ENCODE measurements at places on chromosomes 2 and 18.
A peak's percentile ranks its signal among the peaks of the same experiment; 100 is the strongest.

- no peak for DNase-seq
Measured at GRCh38 chr2:70095720-70096670, 8.7 kb downstream of the PCBP1 start.

- no peak for DNase-seq
Measured at GRCh38 chr2:10839813-10840212, 27.2 kb upstream of the PDIA6 start.

DNA sequence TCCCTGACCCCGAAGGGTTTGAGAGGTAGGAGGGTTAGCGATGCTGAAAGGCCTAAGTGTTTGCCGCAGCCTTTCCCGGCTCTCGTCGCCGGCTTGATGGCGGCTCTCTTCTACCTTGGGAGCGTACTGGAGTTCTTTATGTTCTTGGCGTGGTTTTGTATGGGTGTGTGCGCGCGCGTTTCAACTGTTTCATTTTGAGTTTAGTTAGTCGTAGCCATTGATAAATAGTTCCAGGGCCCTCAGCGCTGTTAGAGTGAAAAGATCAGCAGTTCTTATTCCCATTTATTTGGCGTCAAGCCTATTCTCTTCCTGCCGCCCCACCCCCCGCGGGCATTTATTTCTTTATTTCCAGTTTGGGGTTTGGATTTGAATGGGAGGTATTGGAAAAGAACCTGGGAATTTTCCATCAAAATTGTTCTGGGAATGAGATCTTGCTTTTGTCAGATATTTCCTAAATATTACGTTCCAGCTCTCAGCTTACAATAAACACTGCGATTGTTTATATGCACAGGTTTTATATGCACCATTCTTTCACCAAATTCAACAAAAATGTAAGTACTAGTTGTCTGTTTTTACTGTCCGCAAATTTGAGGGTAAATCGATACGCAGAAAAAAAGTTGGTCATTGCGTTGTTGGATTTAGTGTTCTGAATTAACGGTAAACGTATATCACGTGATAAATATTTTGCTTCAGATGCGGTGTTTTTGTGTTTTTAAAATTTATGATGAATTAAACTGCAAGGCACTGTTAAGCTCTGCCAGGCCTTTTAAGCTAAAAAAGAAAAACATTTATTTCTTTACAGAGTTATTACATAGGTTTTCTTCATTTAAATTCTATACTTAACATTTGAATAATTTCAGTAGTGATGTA, 954 bp downstream of the CCNT2 start:
- peak; percentile 75 for DNase-seq

DNA sequence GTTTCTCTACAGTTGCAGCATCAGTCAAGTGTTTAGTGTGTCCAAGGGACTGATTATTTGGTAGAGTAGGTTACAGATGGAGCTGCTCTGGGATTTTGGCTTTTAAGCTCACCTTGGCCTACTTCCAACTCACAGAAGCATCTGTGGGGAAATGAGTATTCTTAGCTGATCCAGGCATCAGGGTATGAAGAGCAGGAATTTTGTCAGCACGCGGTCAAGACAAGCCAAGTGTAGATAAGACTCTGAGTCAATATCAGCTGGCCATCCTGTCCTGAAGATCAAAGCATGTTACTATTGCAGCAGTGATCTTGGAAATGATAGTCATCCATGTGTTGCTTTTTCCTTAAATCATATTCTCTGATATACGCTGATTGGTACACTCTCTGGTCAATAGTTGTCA, 24.4 kb downstream of the SERPINB4 start:
- no peak for DNase-seq

DNA sequence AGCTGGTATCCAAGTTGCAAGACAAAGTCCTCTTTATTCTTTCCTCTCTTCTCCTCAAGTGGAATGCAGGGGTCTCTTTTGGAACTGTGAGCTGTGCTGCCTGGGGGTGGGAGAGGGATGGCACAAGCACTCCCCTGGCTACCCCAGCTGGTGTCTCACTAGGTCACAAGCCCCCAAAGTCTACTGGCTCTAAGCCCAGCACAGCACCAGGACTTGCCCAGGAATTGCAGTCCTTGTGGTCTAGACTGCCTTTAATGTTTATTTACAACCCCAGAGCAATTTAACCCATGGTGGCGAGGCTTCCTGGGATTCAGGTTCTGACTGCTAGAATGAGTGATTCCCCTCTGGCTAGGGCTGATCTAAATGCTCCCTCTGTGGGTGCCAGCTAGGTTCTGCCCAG, 199.0 kb upstream of the STK17B start:
- DNase-seq: no peak

- no peak for DNase-seq
Measured at GRCh38 chr2:230018153-230018552, 50.6 kb downstream of the SLC16A14 start.

GRCh38 chr2:9703701-9704221, 73.0 kb upstream of the YWHAQ start:
- no peak for DNase-seq

GRCh38 chr2:86275384-86275799, 62.0 kb downstream of the REEP1 start:
- DNase-seq: no peak

DNA sequence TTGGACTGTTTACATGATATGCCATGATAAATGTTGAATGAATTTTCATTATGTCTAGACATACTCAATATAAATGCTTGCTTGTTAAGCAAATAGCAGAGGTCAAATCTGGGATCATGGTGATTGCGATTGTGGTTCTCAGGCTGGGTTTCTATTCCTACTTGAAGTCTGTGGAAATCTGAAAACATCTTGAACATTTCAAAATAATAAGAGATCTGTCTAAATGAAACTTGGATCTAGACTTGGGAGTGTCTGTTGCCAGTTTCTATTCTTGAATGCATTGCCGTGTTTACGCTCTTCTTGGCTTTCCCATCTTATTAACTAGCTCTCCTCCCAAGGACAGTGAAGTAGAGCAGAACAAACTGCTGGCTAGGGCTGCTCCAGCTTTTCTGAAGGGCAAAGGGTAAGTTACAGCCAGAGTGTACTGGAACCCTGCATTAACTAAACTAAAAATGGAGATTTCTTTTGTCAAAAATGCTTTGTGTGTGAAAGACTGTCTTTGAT, 127.7 kb downstream of the DTNA start:
- DNase-seq: no peak

- DNase-seq: no peak
Measured at GRCh38 chr2:158305501-158305900, 151.1 kb downstream of the CCDC148 start.

- DNase-seq: no peak
Measured at GRCh38 chr2:168635065-168635577, 167.3 kb upstream of the NOSTRIN start.

GRCh38 chr2:222797261-222797660, 63.6 kb upstream of the ACSL3 start:
- DNase-seq: no peak

DNA sequence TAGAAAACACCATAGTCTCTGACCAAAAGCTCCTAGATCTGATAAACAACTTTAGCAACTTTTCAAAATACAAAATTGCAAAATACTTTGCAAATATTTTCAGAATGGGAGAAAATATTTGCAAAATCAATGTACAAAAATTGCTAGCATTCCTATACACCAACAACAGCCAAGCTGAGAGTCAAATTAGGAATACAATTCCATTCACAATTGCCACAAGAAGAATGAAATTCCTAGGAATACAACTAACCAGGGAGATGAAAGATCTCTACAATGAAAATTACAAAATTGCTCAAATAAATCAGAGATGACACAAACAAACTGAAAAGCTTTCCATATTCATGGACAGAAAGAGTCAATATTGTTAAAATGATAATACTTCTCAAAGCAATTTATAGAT, 327.0 kb upstream of the ZC3H15 start:
- no peak for DNase-seq

GRCh38 chr2:235610696-235611257, 116.9 kb downstream of the AGAP1 start:
- DNase-seq: no peak

- no peak for DNase-seq
Measured at GRCh38 chr2:36708041-36708741, 11.7 kb downstream of the VIT start.

DNA sequence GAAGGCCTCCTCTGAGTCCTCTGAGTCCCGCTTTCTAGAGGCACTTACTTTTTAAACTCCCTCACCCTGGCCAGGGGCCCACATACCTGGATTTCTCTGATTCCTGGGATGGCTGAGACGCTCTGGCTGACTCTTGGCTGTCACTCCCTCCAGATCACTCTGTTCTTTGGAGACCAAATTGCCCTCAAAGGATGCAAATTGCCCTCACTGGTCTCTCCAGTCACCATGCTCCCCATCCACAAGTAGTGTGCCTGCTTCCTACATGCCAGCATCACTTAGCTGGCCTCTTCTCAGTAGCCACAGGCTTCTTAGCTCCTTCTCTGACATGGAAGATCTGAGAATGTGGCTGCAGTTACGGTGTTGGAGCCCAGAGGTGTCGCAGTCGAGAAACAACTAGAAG, 41.3 kb upstream of the CCDC68 start:
- no peak for DNase-seq

GRCh38 chr18:10681581-10682367, 155.9 kb downstream of the NAPG start:
- DNase-seq: no peak

DNA sequence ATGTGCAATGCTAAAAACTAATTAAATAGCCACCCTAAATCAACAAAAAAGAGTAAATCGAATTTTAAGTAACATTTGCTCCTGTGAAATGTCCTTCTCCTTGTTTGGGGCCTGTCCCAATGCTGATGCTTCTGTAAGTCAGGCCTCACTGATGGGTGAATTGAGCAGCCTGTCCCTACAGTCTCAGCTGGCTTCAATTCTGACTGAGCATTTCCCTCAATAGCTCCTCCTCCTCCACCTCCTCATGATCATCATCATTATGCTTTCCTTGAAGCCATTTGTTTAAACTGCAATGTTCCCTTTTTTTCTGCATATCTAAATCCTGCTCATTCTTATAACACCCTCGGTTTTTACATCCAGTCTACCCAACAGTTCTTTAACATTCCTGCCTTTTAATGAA, 137.2 kb upstream of the CELF4 start:
- DNase-seq: no peak

DNA sequence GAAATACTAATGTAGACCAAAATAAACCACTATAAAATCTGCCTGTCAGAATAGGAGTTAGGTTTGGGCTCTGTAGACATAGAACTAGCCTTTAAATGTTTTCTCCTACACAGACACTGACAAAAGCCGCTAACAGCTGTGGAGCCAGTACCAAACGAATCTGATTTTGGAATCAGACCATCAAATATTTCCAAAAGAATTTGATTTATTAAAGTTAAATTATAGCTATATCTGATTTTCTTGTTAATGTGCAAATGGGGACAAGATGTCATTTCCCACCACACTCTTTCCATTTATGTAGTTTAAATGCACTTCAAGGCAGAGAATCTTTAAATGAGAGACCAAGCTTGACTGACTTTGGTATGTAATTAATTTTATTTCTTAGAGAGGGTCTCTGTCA, 343.4 kb upstream of the FIGN start:
- no peak for DNase-seq

DNA sequence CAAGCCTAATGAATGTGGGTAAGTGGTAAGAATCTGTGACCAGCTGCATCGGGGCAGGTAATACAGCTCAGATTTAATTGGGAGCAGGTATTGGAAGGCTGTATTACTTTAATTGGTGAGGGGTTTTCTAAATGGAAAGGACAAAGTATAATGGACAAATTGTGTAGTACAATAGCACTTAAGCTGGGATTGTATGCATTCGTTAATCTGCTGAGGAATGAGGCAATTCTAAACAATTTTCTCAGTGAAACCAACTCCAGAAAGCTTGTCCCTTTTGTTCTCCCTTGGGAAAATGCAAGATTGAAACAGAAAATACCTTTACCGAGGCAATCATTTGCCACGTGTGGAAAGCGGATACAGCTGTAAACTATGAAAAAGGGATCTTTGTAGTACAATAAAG, 801.6 kb upstream of the POU3F3 start:
- DNase-seq: no peak

- DNase-seq: no peak
Measured at GRCh38 chr2:168587307-168587706, 131.2 kb downstream of the CERS6 start.

GRCh38 chr18:47737198-47737830, 193.1 kb downstream of the SMAD2 start:
- DNase-seq: no peak

- no peak for DNase-seq
Measured at GRCh38 chr2:119453972-119454593, 22.4 kb downstream of the TMEM37 start.

- peak; percentile 56 for DNase-seq
Measured at GRCh38 chr2:27306573-27307286, 1.5 kb downstream of the UCN start.

GRCh38 chr2:151423760-151424159, 14.1 kb downstream of the RIF1 start:
- no peak for DNase-seq

- DNase-seq: no peak
Measured at GRCh38 chr2:175002547-175003274, 2.5 kb downstream of the CHN1 start.

- no peak for DNase-seq
Measured at GRCh38 chr2:200743042-200743676, 68.6 kb upstream of the BZW1 start.

- DNase-seq: no peak
Measured at GRCh38 chr2:191012346-191012745, 1.6 kb downstream of the STAT1 start.

GRCh38 chr18:61127714-61128467, 205.3 kb upstream of the CDH20 start:
- DNase-seq: no peak

DNA sequence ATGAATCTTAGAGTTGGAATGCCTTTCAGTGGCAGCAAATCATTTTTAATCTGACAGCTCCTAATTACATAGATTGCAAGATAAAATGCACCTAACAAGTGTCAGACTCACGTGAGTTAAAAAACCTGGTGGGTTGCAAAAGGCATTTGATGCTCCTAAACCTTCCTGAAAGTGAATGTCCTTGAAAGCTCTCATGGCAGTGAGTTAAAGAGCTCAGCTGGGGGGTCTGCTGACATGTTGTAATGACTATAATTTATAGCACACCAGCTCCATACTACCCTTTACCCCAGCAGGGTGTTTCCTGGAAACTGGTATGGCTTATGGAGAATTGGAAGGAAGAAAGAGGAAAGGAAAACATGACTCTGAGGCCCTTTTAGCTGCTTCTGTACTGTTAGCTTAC, 91.9 kb upstream of the CAVIN2 start:
- DNase-seq: no peak
